ENCODE measurements at places on chromosomes 5 and 9.

DNA sequence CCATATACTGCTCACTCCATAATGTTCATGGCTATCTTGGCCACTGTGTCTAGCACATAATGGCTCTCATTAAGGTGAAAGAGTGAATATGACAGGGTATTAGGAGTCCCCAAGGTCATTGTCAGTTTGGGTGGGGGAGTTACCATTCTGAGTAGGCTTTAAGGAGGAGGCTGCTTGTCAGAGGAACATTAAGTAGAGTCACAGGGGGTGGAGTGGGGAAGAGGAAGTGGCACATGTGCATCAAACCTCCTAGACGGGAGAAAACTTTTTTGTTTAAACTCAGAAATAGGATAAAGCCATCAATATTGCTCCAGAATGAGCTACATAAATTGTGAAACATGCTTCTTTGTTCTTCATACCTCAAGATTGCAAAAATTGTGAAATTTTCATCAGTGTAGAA lies 45.5 kb downstream of the DAB2IP start:
- no peak for DNase-seq

GRCh38 chr5:1727571-1727970 lies 72.1 kb downstream of the MRPL36 start:
- DNase-seq: no peak

GRCh38 chr9:33684831-33685230 lies 110.5 kb upstream of the PRSS3 start:
- DNase-seq: no peak

DNA sequence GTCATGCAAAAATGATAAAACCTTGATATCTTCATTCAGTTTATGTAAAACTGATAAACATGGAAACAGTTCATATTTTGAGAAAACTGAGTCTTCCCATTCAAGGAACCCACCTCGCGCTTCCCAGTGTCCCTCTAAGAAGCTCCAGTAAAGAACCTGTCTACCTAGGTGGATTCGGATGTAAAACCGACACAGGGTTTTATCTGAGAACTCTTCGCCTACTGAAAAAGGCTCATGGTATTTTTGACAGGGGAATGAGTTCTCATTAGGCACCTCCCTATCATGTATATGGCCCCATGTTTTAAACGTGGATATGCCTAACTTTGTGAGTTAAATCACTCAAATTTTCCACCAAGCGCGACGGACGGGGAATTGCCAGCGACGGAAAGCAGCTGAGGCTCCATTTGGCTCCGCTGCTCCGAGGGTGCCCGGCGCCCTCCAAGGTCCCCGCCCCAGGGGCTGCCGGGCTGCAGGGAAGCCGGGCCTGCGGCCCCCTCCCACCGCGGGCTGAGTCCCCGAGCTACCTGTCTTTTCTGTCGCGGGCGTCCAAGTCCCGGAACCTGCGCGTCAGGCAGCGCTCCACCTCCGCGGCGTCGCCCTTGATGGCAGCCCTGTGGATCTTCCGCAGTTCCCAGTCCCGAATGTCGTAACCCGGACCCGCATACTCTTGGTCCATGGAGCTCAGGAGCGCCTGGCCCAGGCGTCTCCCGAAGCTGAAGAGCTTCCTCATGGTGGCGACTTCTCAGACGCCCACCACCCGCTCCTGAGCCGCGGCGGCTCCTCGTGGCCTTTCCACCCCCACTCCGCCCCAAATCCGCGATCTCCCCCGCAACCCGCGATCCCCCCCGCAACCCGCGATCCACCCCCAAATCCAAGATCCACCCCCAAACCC lies 594 bp downstream of the ANKRD18A start:
- DNase-seq: no peak

DNA sequence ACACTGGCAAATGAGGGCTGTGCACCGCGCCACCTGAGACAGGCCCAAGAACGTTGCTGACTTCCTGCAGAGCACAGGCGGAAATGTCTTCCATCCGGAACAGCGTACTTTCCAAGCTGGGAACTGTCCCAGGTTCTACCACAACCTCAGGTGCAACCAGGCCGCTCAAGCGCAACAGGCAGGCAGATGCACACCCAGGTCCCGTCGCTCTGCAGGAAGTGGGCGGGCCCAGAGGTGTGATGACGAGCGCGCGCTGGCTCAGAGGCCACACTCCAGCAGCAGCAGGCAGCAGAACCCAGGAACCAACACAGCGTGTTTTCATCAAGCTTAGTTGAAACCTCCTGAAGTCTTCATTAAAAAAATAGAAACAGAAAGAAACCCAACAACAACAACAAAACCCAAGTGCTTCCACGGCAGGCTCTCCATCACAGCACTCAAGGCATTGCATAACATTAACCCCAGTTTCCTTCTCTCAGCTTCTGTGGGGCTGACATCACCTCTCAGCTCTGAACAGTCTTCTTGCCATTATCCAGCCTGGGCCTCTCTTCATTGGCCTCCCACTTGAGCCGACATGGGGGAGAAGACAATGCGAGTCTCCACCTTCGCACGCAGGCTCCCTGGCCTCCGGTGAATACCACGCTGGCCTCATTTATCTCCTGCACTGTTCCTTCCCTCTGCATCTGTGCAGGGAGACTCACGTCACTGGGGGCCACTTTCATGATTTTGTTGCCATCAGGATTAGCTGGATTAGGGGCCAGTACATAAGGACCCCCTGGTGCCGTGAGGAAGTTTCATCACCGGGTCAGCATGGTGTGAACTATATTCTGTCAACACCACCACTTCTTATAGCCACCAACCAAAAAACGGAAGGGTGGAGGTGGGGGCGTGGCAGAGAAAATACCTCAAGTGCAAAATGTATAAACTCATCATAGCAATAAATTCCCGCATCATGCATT lies 22.1 kb downstream of the PTCH1 start:
- DNase-seq: peak; percentile 74

DNA sequence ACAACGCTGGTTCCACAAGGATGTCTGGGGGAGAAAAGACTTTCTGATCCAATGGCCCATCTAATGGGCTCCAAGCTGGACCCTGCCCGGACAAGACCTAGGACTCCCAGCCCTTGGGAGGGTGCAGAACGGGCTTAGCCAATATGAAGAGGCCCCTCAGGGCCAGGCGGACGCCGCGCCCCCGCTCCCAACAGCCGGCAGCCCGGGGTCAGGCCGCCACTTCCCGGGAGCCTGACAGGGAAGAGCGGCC lies 493 bp downstream of the P4HA2 start:
- no peak for DNase-seq

- DNase-seq: no peak
These were observed 201.7 kb downstream of the KDM4C start for GRCh38 chr9:6959270-6960000.

DNA sequence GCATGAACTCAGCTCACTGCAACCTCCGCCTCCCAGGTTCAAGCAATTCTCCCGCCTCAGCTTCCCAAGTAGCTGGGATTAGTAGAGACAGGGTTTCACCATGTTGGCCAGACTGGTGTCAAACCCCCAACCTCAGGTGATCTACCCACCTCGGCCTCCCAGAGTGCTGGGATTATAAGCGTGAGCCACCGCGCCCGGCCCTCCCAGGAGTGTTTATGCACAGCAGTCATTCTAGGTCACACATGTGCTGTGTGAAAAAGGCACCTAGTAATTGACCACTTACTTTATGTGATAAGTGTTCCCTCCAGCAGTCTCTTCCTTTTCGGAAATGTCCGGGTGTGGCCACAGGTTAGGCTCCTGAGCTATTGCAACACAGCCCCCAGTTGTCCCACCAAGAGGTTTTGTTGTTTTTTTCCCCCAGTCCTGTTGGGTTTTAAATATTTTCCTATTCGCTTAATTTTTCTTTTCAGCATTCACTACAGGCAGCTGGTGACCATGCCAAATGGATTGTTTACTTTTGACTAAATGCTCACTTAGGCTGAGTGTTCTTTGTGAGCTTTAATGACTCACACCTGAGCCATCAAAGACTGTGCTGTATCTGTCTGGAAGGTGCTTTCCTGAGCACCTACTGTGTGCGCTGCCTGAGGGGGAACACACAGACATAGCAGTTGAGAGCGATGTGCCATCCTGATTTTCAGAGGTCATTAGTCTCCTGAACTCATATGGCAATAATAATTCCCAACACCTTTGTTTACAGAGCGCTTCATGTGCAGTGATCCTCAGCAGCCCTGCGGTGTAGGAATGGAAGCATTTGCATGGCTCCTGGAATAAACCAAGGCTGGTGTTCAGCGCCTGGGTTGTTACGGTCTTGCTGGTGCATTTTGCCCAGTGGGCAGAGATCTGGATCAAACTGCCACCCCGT lies 94.3 kb downstream of the MVB12B start:
- no peak for DNase-seq

DNA sequence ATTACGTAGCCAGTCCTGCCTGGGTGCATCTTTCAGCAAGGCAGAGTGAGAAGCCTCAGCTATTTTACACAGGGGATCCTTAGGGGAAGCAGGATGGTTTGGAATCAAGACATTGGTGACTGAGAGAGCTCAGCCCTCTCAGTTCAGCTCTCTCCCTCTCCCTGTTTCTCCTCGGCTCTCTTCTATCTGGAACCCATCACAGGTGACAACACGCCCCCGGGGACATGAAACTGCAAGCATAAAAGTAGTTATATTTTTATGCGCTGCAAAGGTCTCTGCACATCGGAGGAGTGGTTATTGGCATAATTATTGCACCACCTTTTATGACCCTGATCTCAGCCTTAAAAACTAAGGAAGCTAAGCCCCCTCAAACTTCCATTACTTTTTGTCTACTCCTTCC lies 14.2 kb downstream of the TMOD1 start:
- DNase-seq: no peak

- no peak for DNase-seq
These were observed 151.6 kb upstream of the KLF9 start for GRCh38 chr9:70566066-70566465.

GRCh38 chr9:131739959-131740648 lies at the start of gene RAPGEF1:
TSS of gene RAPGEF1 (minus strand) at chr9:131740076. CDS start at chr9:131739830, 246 bp downstream.
- DNase-seq: peak; percentile 73

DNA sequence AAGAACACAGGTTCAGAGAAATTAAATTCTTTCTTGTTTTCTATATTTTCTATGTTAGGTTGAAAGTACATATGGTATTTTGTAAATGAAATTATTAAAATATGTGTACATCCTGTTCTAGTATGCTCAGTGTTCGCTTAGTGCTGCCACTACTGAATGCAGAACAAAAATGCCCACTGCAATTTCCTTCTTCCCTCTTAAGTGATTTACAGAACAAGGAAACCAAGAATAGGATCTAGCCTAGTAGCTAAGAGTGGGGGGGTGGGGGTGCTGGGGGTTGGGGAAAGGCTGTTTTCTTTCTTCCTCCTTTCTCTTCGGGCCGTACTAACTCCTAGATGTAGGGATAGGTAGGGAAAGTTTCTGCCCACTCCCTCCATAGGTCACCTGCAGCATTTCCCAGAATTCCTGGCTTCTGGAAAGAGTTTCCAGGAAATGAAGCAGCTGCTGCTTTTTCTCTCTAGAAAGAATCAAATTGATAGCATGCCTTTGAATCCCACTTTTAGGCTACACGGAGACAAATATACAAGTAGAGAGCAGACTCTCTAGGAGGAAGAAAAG lies 15.7 kb downstream of the SPATA9 start:
- DNase-seq: no peak

- DNase-seq: no peak
These were observed 246.8 kb downstream of the IZUMO3 start for GRCh38 chr9:24298912-24299311.

- no peak for DNase-seq
These were observed 5.1 kb upstream of the CDC42SE2 start for GRCh38 chr5:131258733-131259132.

- DNase-seq: no peak
These were observed 3.9 kb downstream of the MAP3K1 start for GRCh38 chr5:56819060-56819881.

DNA sequence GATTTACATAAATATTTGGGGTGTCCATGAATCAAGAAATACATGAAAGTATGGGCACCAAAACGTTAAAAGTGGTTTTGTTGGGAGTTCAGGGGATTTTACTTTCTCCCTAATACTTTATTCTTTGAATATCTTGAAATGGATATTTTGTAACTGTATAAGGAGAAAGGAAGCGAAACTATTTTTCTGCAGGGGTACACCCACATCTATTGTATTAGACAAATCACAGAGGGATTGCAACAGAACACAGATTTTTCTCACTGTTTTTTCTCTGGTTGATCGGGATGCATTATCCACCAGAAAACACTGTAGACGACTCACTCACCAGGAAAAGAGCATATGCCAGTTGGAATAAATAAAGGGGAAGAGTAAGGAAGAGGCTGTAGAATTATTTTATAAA lies 1.2 kb upstream of the RABGAP1 start:
- no peak for DNase-seq

- DNase-seq: no peak
These were observed 114.4 kb upstream of the DMRTA1 start for GRCh38 chr9:22332202-22332601.

GRCh38 chr5:4542145-4542778 lies 597.9 kb upstream of the ADAMTS16 start:
- DNase-seq: no peak

- DNase-seq: no peak
These were observed 315.3 kb upstream of the MSX2 start for GRCh38 chr5:174409070-174409469.

- no peak for DNase-seq
These were observed 32.0 kb downstream of the PTGS1 start for GRCh38 chr9:122402874-122403273.

- DNase-seq: peak; percentile 1
These were observed 73.0 kb upstream of the SNX2 start for GRCh38 chr5:122701640-122702523.

DNA sequence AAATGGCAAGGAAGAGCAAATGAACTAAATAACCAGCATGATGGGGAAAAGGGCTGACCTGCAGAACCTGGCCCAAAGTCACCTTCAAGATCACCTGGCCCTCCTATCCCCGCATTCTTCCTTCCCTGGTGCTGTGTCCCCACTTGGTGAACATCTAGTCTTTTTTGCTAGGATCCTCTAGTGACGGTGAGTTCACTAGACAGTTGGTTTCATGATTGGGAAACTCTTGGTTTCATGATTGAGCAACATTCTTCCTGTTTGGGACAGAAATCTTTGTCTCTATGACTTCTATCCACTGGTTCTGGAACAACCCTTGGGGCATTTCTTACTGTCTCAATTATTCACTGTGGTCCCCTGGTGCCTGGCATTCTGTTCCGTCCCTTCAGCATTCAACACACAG lies 50.2 kb upstream of the DAB2IP start:
- no peak for DNase-seq

DNA sequence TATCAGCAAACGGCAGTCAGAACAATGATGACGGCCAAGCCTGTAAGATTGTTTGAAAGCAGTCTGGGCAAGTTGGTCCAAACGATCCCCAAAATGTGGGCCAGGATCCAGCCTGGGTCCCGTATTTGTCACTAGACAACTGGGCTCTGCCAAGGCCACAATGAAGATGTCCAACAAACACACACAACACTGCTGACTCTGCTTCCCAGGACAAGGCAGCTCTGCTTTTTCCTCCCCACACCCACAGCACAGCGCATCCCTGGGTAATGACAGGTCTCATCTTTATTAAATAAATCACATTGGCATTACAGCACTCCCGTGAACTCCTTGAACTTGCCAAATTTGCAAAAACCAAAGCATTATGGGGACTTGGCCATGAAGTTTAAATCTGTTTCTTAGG lies 424.1 kb upstream of the ACTBL2 start:
- no peak for DNase-seq
